ENCODE measurements at places on chromosomes 2 and 18.

GRCh38 chr18:46423226-46423805, 233.7 kb downstream of the LOXHD1 start:
- DNase-seq: no peak

GRCh38 chr2:23478933-23479683, 94.1 kb downstream of the KLHL29 start:
- no peak for DNase-seq

GRCh38 chr2:177295484-177295883, 31.0 kb upstream of the NFE2L2 start:
- no peak for DNase-seq

GRCh38 chr18:48781163-48781987, 169.4 kb downstream of the SMAD7 start:
- no peak for DNase-seq

- no peak for DNase-seq
Observed at GRCh38 chr18:44602845-44603244, 77.8 kb upstream of the SETBP1 start.

- no peak for DNase-seq
Observed at GRCh38 chr18:77361382-77361781, 111.7 kb downstream of the GALR1 start.
